Mesothelial cell of epicardium (in vitro differentiated cells): ENCODE measurements at places on chromosomes 11 and 22.

- H3K27me3 ChIP-seq: no peaks in the 10 kb centered on the region
- DNase-seq: no peak
- peaks cover 32% of the 10 kb centered on the region for H3K36me3 ChIP-seq
- no peak overlapping the region for H3K4me3 ChIP-seq
These were observed 33.0 kb downstream of the SAMM50 start for GRCh38 chr22:43988116-43988820.

- H3K4me1 ChIP-seq: peaks cover 3% of the 10 kb centered on the region
- no peak overlapping the region for H3K27ac ChIP-seq
- DNase-seq: no peak
- H3K4me3 ChIP-seq: no peak overlapping the region
- no peaks in the 10 kb centered on the region for H3K36me3 ChIP-seq
- no peaks in the 10 kb centered on the region for H3K27me3 ChIP-seq
These were observed 375.1 kb downstream of the SOX6 start for GRCh38 chr11:15981292-15981691.

DNA sequence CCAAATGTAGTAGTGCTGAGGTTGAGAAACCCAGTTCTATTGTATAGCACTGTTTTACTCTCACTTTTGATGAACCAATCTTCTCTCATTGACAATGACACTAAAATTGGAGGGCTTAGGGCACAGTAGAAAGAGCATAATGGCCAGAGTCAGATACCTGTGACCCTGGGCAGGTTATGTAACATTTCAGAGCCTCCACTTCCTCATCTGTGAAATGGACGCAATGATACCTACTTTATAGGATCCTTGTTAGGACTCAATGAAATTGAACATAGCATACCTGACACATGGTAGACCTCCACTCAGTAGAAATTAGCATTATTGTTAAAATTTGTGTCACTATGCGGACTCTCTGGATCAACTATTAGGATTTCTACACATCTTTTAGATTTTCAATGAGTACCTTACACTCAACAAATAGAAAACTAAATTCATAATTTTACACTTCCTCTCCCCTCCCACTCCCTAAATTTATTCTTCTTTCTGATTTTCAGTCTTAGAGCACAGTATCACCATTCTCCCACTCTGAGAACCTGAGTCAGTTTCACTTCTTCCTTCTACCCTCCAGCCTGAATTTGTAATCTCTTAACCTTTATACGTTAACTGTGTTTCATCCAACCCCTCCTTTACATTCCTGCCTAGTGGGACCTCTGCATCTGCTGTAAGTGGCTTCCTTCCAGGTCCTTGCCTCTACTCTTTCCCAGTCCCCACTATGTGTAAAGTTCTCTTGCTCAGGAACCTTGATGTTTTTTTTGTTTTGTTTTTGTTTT, 78.3 kb downstream of the MICAL2 start:
- no peak overlapping the region for H3K27ac ChIP-seq
- H3K27me3 ChIP-seq: no peaks in the 10 kb centered on the region
- DNase-seq: no peak
- peaks cover 15% of the 10 kb centered on the region for H3K4me1 ChIP-seq

- H3K27ac ChIP-seq: no peak overlapping the region
- H3K4me3 ChIP-seq: no peak overlapping the region
- H3K4me1 ChIP-seq: no peaks in the 10 kb centered on the region
- no peaks in the 10 kb centered on the region for H3K36me3 ChIP-seq
- peaks cover 34% of the 10 kb centered on the region for H3K27me3 ChIP-seq
These were observed 111.7 kb downstream of the MYO18B start for GRCh38 chr22:25853501-25854284.

DNA sequence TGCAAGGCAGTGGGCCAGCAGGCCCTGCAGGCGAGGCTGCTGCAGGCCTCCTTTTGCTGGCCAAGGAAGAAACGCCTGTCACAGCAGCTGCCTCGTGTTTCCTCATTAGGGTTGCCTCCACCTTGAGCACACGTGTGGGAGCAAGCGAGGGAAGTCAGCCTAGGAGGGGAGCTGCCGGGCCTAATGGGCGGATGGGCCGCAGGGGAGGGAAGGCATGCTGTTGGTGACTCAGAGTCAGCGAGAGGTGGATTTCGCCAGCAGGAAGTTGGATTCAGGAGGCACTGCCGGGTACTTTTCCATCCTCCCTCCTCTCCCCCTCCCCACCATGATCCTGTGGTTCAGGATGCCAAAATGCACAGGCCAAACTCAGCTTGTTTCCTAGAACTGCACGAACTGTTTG, 498.7 kb downstream of the METTL15 start:
- H3K4me1 ChIP-seq: peaks cover 1% of the 10 kb centered on the region
- H3K36me3 ChIP-seq: no peaks in the 10 kb centered on the region
- H3K27me3 ChIP-seq: no peaks in the 10 kb centered on the region
- no peak overlapping the region for H3K4me3 ChIP-seq
- H3K27ac ChIP-seq: no peak overlapping the region
- DNase-seq: no peak

DNA sequence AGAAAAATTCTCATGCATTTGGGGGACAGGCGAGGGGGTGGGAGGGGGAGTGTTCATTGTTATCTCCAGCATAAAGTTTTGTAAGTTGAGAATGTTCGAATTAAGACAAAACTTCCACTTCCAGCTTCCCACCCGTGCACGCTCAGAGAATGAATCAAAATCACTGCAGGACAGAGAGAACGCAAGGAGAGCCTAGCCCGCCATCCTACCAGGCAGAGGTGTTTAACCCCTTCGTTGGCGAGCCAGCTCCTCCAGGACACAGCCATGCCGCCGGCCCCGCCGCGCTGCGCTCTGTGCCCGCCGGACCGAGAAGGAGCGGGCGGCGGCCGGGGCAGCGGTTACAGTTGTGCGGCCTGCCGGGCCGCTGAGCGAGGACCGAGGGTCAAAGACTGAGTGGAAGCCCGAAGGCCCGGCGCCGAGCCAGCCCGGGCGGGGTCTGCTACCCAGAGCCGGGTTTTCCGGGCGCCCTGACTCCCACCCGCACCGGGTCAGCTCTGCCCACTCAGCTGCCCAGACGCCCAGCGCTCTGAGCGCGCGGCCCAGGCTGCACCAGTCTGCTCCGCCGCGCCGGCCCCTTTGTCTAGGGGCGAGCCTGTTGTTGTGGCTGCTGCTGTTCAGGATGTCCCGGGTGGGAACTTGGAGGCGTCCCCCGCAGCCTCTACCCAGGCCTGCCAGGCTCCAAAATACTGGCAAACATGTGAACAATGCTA, at the start of gene NOX4:
TSS of gene NOX4 (minus strand) at position 395 of the 710 bp plus-strand sequence. CDS start at position 266, 129 bp downstream.
- H3K27ac ChIP-seq: peak within 1 kb of the TSS; percentile 98
- H3K27me3 ChIP-seq: no peaks in the 10 kb centered on the region
- H3K4me1 ChIP-seq: peaks cover 52% of the 10 kb centered on the region

GRCh38 chr11:120543521-120544215, 32.1 kb downstream of the GRIK4 start:
- no peak overlapping the region for H3K4me3 ChIP-seq
- DNase-seq: no peak
- peaks cover 41% of the 10 kb centered on the region for H3K4me1 ChIP-seq
- peaks cover 1% of the 10 kb centered on the region for H3K36me3 ChIP-seq
- peaks cover 2% of the 10 kb centered on the region for H3K27me3 ChIP-seq

DNA sequence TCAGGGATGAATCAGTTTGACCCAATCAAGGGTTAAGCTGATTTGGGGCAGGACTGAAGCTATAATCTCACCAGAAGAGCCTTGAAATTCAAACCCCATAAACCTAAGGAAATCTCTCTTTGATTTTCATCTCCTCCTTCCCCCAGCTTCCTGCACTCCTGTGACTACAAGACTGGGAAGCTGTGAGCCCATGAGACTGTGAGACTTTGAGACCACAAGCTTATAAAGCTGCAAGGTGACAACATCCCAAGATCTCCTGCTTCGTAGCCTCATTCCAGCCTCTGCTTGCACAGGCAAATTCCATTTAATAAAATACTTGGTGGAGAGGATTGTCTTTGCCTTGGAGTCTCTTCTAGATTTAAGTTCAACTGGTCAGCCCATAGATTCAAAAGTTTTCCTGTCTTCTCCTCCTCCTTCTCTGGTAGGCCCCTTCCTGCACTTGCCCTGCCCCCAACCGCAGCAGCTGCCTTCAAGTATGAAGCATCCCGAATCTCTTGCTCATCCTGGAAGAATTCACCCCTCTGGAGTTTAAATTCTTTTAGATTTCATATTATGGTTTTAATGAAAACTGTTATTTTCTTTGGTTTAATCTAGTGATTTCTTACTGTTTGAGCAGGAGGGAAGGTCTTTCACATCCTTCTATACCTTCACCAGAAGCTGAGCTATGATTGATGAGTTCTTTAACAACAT, 42.1 kb downstream of the PAMR1 start:
- no peak overlapping the region for H3K4me3 ChIP-seq
- peaks cover 19% of the 10 kb centered on the region for H3K36me3 ChIP-seq
- no peak overlapping the region for H3K27ac ChIP-seq
- DNase-seq: no peak
- peaks cover 8% of the 10 kb centered on the region for H3K4me1 ChIP-seq

DNA sequence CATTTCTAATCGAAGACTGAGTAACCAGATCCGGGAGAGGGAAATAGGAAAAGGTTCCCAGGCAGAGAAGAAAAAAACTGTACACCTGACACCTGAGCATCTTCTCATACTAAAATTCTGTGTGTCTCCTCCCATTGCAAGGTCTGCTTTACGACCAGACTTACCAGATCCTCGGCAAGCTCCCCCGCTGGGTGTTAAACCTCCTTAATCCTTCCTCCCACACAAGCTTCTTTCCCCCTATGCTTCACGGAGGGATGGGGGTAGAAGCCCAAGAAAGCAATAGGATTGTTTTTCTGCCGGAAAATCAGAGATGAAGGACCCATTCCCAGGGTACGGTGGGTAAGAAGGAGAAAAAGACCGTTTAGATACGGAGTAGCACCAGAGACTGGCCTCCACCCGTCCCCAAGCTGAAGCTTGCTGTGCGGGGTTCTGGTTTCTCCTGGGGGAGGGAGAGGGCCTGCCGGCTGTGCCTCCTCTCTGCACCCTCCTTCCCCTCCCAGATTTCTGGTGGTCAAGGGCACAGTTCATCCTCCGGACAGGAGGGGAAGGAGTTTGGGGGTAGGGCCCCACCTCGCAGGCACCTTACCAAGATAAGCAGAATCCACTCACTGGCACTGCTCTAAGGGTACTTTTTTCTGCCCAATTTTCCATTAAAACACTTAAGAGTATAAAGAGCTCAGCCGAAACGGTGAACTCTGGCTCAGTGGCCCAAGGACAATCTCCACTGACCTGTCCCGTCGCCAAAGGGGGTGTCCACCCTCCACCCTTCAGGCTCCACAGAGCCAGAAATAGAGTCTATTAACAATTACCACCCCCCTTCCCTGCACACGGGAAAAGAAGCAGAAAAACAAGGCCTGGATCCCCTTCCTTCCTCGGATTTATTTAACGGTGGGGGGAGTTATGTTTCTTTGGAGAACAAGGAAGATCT, 1.2 kb downstream of the TOB2 start:
- H3K4me1 ChIP-seq: peaks cover 23% of the 10 kb centered on the region
- H3K36me3 ChIP-seq: peaks cover 1% of the 10 kb centered on the region
- H3K27me3 ChIP-seq: no peaks in the 10 kb centered on the region
- peak overlapping the region; percentile 98 for H3K27ac ChIP-seq

DNA sequence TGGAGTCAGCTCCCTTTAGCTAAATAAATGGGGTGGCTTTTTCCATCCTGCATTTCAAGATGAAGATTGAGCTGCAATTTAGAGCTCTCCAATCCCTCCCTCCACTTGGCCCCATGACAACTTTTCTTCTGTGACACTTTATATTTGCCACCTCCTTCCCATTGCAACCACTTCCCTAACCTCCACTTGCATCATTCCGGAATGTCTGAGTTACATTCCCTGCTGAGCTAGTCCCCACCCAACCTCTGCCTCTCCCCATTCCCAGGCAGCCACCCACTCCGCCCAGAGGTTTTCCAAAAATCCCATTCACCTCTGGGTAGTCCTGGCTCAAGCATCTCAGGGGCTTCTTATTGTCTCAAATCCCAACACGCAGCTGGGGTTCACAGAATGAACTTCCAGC, 24.7 kb downstream of the PC start:
- H3K4me3 ChIP-seq: no peak overlapping the region
- no peak for DNase-seq
- H3K27ac ChIP-seq: no peak overlapping the region

- H3K4me1 ChIP-seq: peaks cover 10% of the 10 kb centered on the region
- H3K27me3 ChIP-seq: no peaks in the 10 kb centered on the region
- DNase-seq: no peak
- H3K4me3 ChIP-seq: no peak overlapping the region
These were observed 32.1 kb downstream of the ATXN10 start for GRCh38 chr22:45703758-45704157.

GRCh38 chr22:45462034-45462655, 40.5 kb upstream of the FBLN1 start:
- H3K4me3 ChIP-seq: no peak overlapping the region
- no peak overlapping the region for H3K27ac ChIP-seq
- no peak for DNase-seq
- no peaks in the 10 kb centered on the region for H3K27me3 ChIP-seq
- H3K4me1 ChIP-seq: peaks cover 9% of the 10 kb centered on the region

DNA sequence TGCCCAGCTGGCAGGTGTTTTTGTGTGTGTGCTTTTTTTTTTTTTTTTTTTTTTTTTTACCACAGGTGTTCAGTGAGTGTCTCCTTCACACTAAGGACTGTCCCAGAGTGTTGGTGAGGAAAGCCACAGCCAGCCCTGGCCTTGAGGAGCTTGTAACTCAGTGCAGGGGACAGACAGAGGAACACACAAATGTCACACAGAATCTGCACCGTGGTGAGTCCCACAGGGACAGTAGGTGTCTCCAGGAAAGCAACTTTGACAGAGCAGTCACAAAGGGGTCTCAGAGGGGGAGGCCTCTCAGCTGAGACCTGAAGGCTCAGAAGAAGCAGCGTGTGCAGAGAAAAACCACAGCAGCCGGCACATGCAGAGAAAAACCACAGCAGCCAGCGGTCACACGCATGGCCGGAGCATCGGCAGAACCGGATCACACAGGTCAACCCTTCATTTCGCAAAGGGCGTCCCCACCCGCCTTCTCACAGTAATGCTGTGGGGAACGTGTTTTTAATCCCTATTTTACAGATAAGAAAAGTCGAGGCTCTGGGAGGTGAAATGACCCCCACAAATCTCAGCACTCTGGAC, 101.7 kb upstream of the PRR5 start:
- H3K27ac ChIP-seq: no peak overlapping the region
- no peak for DNase-seq
- no peaks in the 10 kb centered on the region for H3K4me1 ChIP-seq
- H3K4me3 ChIP-seq: no peak overlapping the region
- H3K36me3 ChIP-seq: no peaks in the 10 kb centered on the region
